Stimulated activated CD8-positive, alpha-beta memory T cell treated with anti-CD3 and anti-CD28 coated beads, Interleukin-12 subunit alpha, Interleukin-12 subunit beta, amount 100 ng/mL, for 4 hours (primary cell): ENCODE measurements at places on chromosomes 12 and 14.

DNA sequence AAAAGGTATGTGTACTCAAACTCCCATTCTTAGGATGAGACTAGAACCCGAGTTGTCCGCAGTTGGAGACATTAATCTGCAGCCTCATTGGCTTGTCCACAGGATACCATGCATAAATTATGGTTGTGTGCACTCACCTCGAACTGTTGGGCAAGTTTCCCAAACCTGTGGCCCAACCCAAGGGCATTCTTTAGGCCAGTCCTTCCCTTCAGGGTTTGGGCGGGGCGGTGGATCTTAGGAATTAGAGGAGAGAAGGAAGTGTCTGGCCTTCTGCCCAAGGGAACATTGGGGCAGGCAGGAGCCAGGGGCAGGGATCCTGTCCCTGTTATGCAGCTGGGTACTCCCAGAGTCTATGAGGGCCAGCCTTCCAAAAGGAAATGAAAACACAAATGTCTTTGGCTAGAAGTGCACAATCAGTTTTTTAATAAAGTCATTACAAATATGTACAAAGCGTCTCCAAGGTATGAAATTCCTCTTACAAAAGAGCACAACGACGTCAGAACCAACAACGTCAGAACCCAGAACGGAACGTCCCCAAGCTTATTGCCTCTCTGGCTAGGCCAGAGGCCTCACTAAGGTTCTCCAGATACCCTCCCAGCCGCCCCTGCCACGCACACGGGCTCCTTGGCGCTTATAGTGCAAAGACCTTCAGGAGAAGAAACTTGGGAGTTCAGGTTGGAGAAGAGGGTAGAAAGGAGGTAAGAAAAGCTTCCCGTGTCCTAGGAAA, 25.3 kb downstream of the HRK start:
- no peak for DNase-seq

DNA sequence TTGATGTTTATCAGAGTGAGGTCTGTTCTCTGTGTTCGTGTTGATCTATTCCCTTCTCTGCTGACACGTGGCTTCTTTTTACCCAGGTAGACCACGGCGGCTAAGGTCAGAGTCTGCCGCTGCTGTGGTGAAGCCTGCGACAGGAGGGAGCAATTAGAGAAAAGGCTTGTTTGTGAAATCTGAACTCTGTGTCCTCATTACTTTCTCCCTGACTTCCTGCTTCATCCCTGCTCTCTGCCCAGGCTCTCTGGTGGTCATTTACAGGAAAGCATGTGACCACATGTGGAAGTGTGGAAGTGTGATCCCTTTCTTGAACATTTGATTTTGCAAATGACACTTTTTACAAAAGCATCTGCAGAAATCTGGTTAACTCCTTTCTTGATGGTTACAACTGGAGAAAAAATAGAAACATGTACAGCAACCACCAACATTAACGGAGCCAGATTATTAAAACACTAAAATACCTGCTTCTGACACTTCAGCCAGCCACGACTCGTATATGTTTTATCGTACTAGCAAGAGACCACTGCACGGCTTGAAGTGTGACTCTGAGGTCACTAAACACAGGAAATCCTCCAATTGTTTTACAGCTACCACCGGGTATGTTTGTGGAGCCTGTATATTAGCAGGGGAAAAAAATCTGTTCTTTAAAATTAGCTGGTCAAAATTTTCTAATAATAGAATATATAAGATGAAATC, 388.6 kb upstream of the TMPO start:
- no peak for DNase-seq

GRCh38 chr14:53621433-53621832, 335.2 kb downstream of the BMP4 start:
- DNase-seq = no peak

DNA sequence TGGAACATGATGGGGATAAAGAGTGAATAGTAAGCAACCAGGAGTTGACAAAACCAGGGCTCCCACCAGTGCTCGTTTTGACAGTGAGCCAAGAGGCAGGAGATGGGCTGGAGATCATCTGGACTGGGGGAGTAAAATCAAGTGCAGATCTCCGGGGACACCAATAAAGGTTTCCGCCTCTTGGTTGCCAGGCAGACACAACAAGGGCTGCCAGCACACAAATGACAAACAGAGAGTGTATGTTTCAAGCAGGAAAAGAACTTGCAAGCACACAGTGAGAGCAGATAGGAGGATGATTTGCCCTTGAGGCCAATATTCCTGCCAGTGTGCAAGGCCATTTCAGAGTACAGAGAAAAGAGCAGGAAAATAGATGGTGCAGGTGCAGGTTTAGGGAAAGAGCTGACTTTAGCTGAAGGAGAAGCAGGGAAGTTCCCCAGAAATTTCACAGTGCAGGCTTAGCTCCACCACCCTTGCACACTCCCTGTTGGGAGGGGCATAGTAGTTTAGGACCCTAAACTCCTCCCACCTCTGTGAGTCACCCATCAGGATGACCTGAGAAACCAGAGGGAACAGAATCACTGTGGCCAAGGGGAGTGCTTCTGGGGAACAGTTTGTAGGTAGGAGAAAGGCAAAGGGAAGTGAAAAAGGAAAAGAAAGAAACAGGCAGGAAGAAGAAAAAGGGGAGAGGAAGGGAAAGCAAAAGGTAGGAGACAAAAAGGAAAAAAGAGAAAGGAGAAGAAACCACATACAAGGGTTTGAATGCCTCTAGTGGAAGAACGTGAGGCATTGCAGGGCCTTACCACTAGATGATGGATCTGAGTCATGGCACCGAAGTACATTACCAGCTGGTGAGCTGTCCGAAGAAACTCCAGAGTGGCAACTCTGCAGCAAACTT, 404.4 kb downstream of the SLC6A15 start:
- no peak for DNase-seq

- DNase-seq = no peak
Observed at GRCh38 chr12:131776237-131776889, 51.8 kb upstream of the MMP17 start.

- DNase-seq = no peak
Observed at GRCh38 chr14:75393794-75394193, 34.0 kb upstream of the JDP2 start.

GRCh38 chr14:32720927-32721326, 217.8 kb upstream of the NPAS3 start:
- no peak for DNase-seq

DNA sequence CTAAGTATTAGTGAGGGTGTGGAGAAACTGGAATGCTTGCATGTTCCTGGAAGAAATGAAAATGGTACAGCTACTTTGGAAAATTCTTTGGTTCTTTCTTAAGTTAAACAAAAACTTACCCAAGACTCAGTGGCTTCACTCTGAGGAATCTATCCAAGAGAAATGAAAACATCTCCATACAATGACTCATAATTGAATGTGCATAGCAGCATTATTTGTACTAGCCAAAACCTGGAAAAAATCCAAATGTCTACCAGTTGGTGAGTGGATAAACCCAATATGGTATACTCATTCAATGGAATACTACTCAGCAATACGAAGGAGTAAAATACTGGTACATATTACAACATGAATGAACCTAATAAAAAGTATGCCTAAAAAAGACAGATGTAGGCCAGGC, 18.0 kb upstream of the CRACR2A start:
- no peak for DNase-seq

DNA sequence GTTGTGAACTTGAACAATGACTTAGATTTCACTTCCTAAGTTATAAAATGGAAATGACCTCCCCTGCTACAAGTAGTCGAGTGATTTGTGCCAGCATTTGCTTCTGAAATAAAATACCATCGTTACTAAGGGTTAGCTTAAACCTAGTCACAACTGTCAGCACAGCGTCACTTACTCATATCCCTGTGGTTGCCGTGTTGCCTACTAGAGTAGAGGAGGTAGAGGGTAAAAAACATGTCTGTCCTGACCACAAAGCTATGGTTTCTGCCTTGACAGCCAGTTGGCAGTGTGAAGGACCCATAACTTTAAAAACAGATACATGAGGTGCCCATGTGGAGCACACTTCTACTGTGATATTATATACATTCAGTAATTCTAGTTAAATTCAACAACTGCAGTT, 234.2 kb upstream of the RGS6 start:
- DNase-seq = no peak
